ENCODE measurements at places on chromosomes 11 and 22. TPM values are rescaled to one million over a fixed set of nuclear protein-coding genes. Genes with fewer than 3 reads are reported as not detected.

DNA sequence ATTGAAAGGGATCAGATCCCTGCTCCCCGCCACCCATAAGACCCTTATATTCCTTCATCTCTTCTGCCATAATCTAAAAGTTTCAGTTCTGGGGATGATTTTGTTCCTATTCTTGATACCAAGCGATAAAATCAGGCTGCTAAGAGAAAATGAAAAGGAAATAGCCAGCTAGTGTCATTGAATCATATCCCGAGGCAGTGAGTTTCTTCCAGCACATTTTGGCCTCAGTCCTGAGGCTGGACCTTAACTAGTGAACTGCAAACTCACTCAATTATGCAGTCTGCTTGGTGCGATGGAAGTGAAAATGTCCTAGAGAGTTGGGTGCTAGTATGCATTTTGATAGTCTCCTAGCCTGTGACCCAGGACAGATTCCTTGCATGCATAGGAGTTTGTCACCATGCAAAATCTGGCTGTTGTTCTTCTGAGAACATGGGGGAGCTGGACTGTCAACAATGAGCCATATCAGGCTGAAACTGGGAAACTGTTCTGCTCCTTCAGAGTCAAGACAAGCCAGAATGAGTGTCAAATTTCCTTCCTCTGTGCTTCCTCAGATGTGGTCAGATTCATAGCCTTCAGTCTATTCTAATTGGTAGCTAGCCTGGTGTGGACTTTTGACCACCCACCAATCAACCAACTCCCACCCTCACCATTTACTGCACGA lies 102.9 kb downstream of the CCDC81 start:
- H3K4me3 ChIP-seq: no peak overlapping the region
- H3K4me1 ChIP-seq: peaks cover 35% of the 10 kb centered on the region
- peak overlapping the region; percentile 71 for H3K27ac ChIP-seq
- H3K36me3 ChIP-seq: no peaks in the 10 kb centered on the region
- H3K27me3 ChIP-seq: no peaks in the 10 kb centered on the region
- no peak for DNase-seq

- no peak overlapping the region for H3K27ac ChIP-seq
- DNase-seq: no peak
- H3K36me3 ChIP-seq: no peaks in the 10 kb centered on the region
- no peaks in the 10 kb centered on the region for H3K4me1 ChIP-seq
- no peak overlapping the region for H3K4me3 ChIP-seq
- peaks cover 6% of the 10 kb centered on the region for H3K27me3 ChIP-seq
These were observed 114.1 kb upstream of the SLC22A12 start for GRCh38 chr11:64476881-64477280.

DNA sequence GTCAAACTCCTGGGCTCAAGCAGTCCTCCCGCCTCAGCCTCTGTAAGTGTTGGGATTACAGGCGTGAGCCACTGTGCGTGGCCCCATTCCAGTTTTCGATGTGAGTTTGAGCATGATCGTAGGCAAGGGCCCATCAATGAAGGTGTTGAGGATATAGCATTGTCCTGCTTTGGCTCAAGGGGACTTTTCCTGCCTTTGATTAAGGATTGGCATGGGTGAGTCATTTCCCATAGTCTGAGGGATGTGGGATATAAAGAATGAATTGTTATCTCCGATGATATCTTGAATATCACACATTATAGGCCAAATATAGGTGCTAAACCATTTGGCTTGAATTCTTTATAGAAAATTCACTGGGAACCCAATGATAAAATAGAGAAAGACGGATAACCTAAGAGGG lies 30.4 kb downstream of the STIM1 start:
- H3K4me1 ChIP-seq: peaks cover 43% of the 10 kb centered on the region
- no peak overlapping the region for H3K4me3 ChIP-seq

SYNGR1 gene
- total RNA-seq: 6.7 TPM

GRCh38 chr11:26753723-26754504 lies 32.1 kb upstream of the SLC5A12 start:
- H3K4me1 ChIP-seq: no peaks in the 10 kb centered on the region
- peak; percentile 12 for DNase-seq
- H3K27me3 ChIP-seq: no peaks in the 10 kb centered on the region
- H3K4me3 ChIP-seq: no peak overlapping the region
- H3K36me3 ChIP-seq: no peaks in the 10 kb centered on the region
- H3K27ac ChIP-seq: no peak overlapping the region

Measured in gastrocnemius medialis (tissue), 4 donors.